ENCODE measurements at places on chromosomes 12 and 14.

- DNase-seq = no peak
These were observed 569.9 kb downstream of the TMTC2 start for GRCh38 chr12:83256562-83256961.

DNA sequence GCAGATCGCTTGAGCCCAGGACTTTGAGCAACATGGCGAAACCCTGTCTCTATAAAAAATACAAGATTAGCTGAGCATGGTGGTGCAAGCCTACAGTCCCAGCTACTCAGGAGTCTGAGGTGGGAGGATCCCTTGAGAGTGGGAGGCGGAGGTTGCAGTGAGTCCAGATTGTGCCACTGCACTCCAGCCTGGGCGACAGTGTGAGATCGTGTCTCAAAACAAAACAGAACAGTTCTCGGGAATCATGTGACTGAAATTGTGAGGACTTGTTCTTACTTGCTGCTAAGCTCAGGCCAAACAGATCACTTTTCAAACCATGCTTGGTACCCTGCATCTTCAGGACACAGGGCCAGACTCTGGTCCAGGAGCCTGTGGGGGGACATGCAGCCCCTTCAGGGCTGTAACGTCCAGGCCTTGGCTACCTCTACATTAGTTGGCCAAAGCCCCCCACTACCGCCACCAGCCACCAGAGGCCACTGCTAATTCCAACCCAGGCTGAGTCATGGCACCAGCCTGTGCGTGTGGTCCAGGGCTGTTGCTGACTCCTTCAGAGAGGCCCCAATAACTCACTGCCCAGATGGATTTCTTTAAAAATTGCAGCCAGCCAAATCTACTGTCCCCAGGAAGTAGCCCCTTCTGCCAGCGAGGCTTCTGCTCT, 33.4 kb upstream of the SYNDIG1L start:
- DNase-seq = no peak

GRCh38 chr14:24224618-24225071, 7.5 kb downstream of the NEDD8 start:
- no peak for DNase-seq

- DNase-seq = peak; percentile 27
These were observed 29.3 kb downstream of the DUSP16 start for GRCh38 chr12:12533238-12533829.

GRCh38 chr12:107395817-107396216, 289.8 kb upstream of the PWP1 start:
- DNase-seq = no peak

- no peak for DNase-seq
These were observed 3.6 kb downstream of the NAP1L1 start for GRCh38 chr12:76080729-76081415.

DNA sequence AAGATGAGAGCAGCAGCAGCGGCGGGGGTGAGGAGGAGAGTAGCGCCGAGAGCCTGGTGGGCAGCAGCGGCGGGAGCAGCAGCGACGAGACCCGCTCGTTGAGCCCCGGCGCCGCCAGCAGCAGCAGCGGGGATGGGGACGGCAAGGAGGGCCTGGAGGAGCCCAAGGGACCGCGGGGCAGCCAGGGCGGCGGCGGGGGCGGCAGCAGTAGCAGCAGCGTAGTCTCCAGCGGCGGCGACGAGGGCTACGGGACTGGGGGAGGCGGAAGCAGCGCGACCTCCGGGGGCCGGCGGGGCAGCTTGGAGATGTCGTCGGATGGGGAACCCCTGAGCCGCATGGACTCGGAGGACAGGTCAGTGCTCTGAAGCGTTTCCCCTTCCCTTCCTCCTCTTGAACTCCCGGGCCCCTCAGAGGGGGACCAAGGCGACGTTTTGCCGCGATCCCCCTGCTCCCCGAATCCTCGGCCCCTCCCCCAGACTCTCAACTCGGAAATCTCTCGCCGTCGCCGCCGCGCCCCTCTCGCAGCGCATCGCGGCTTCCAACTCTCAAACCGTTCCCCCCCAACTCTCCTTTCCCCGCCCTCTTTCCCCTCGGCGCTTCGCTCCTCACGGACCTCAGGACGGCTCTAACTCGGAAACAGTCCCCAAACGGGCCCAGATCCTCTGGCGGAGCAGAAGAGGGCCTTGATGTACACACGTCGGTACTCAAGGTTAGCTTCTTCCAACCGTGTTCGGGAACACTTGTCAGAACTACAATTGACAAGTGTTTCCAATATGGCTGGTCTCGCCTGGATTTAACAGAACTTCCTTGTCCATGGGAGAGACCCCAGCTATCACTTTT, 947 bp downstream of the AEBP2 start:
- DNase-seq = no peak

- DNase-seq = no peak
These were observed 40.9 kb upstream of the MBIP start for GRCh38 chr14:36361210-36361853.

GRCh38 chr14:69487226-69487625, 2.7 kb downstream of the PLEKHD1 start:
- no peak for DNase-seq

DNA sequence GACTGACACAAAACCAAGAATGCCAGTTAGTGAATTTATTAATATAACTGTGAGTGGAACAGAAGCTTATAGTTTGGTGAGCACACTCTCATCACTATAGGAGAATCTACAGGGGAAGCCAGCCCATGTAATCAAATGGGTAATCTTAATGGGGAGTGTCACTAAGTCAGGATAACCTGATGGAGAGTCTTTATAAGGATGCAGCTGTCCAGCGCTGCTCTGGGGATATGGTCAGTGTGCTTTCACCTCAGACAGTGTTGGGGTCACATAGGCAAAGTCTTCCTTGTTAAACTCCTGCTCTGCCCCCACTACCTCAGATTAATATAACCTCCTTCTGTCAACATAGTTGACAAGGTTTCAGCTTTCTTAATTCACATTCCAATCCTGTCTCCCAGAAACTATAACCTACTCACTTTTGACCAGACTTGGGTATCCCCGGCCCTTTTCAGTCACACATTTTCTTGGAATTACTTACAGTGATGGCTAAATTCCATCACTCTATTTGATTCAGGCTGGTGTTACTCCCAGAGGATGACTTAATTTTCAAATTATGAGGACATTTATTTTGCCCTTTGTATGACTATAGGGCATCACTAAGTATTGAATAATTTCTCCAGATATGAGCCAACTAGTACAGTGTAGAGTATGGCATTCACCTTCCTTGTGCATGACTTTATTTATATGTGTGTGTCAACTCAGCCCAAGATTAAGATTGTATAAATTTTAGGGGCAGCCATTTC, 13.2 kb downstream of the STK38L start:
- DNase-seq = no peak

GRCh38 chr14:67332468-67332867, 27.1 kb downstream of the ATP6V1D start:
- no peak for DNase-seq

DNA sequence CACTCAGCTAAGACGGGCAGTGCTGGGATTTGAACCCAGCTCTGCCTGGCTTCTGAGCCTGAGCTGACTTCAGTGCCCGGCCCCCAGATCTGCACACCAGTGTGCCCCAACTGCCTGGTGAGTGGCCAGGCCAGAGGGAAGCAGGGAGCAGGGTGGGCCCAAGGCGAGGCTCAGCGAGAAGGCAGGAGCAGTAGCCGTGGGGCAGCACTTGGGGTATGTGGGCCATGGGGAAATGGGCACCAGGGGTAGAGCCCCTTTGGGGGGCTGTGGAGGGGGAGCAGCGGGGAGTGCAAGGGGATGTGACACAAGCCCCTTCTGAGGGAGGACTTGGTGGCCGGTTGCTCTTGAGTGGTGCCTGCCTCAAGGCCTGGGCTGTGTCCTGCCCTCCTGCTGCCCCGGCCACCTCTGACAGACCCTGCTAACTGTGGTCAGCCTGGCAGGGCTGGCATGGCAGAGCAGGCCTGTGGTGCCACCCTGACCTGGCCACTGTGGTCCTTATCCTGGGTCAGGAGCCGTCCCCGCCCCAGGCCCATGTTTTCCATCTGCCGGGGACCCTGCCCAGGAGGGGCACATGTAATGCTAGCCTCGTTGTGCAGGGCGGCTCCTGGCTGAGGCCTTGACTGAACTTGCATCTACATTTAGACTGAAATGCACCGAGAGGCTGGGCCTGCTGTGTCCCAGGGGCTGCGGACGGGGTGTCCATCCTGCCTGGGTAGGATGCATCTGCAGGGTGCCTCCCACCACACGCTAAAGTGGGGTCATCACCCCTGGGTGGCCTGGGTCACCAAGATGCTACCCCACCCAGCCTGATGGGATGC, 90.5 kb downstream of the KIF26A start:
- no peak for DNase-seq

DNA sequence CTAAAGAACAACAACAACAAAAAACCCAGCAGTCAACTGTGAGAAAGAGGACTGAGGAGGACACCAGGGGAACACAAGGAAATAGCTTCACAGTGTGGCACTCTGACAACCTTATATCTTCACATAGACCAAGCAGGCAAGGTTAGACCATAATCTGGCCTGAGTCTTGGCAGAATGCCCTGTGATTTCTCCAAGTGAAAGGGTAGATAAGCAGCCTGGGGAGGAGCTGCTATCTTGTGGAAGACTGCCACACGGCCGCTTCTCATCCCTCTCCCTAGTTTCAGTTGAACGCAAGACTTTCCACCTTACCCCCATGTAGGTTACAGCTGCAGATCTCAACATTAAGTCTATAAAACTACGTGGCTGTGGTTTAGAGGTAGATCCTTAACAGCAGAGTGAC, 3.7 kb downstream of the SLC25A21 start:
- no peak for DNase-seq

- DNase-seq = no peak
These were observed 1.1 kb upstream of the UBC start for GRCh38 chr12:124915239-124916236.

DNA sequence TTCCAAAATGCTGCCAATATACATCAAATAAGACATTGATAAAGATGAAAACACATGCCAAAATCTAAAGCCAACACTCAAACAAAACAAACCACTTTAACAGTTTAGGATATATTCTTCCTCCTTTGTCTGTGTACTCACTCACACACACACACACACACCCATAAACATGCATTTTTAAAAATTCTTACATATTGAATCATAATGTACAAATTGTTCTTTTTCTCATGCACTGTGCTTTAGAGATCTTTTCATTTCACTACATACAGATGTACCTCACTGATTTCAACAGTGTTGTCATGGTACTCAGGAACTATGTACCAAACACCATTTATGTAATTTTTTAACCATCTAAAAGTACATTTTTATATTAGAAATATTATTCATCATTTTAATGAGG, 9.5 kb upstream of the RERG start:
- DNase-seq = no peak

GRCh38 chr12:1662761-1663439, 28.0 kb upstream of the ADIPOR2 start:
- DNase-seq = no peak

DNA sequence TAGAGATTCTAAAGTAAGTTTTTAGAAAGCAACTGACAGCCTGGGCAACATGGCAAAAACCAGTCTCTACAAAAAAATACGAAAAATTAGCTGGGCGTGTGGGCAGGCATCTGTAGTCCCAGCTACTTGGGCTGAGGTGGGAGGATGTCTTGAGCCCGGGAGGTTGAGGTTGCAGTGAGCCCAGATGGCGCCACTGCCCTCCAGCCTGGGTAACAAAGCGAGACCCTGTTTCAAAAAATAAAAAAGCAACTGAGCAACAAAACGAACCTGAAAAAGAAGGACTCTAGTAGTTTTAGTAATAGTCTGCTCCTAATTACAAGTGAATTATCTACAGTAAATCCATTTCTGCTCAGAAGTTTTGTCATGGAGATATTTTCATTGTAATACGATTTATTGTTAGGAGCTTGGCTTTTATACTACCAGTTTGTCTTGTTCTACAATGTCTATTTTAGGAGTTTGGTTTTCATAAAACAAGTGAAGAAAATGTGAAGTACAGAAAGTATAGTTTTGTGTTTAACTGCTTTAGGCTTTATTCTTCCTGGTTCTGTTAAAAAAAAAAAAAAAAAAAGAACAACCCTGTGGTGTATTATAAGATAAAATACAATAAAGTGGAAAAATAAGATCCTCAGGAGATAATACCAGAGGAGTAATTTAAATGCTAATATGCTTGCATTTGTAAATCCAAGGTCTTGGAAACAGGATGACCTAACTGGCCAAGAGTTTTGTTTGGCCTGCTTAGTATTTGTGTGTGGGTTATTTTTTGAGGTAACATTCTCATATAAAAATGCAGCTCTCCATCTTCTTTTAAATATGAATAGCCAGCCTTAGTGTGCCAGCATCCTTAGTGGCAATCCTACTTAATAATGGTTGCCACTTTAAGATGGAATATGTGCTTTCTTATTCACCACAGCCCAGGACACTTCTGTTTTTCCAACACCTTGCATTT, 2.8 kb downstream of the TMX1 start:
- DNase-seq = no peak

DNA sequence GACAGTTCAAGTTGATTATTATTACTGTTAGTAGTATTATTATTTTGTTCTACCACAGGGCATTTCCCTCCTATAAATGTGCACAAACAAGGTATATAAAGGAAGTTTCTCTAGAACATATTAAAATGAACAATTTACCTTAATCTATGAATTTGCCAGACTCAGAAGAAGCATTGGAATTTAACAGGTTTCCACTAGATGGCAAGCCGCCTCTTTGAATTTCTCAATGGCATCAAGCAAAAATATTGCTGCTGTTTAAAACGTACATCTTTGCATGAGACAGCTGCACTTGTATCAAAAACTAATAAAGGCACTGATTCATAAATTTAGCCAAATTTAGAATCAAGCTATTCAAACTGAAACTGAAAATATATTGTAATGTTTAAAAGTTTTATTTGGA, 34.6 kb upstream of the MIS18BP1 start:
- DNase-seq = no peak

DNA sequence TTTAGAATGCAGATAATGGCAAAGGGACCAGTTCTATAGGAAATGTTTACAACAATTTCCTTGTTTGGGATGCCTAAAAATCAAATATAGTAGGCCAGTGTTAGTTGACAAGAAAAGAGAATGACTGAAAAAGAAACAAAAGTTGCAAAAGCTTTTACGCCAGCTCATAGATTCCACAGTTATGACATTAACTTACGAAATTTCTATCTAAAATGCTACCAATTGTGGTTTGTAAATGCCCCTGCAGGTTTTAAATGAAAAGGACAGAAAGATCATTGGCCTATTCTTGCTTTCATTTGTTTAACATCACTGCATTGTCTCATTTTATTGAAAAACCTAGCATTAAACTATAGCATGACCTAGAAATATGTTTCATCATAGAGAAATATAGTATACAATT, 345.8 kb downstream of the CCDC91 start:
- no peak for DNase-seq

GRCh38 chr12:82277582-82277981, 80.6 kb downstream of the CCDC59 start:
- DNase-seq = no peak
